Vagina (tissue), 2 donors: ENCODE measurements at places on chromosomes 16 and 17. TPM values are rescaled to one million over a fixed set of nuclear protein-coding genes. Genes with fewer than 3 reads are reported as not detected.

Gene FBXO39
- not detected for total RNA-seq

Gene ORC6
- 2.2 TPM for total RNA-seq

Gene HOXB9
- not detected for total RNA-seq

Gene CCL4
- total RNA-seq, result 15.0 TPM

Gene FDXR
- total RNA-seq, result 16.0 TPM
